Erythroblast (primary cell): ENCODE measurements at places on chromosomes 11 and 22.
A peak's percentile ranks its signal among the peaks of the same experiment; 100 is the strongest.

DNA sequence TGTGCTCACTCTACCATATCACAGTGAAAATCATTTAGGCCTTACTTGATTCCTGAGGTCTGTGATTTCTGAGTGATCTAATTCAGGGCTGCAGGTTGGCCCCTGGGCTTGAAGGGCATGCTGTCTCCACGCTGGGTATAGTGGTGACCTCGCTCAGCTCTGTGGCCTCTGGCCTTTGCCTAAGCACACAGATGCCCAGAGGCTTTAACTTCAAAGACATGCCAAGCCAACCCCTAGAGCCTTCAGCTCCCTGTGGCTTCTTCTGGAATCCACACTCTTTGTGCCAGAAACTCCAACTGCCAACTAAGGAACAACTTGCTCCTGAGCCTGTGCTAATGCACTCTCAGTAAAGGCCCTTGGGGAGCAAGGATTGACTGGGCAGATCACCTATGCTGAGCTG lies 232.6 kb upstream of the MPPED2 start:
- no peak for DNase-seq

- DNase-seq: no peak
Measured at GRCh38 chr11:69448471-69449284, 32.8 kb upstream of the LINC01488 start.

DNA sequence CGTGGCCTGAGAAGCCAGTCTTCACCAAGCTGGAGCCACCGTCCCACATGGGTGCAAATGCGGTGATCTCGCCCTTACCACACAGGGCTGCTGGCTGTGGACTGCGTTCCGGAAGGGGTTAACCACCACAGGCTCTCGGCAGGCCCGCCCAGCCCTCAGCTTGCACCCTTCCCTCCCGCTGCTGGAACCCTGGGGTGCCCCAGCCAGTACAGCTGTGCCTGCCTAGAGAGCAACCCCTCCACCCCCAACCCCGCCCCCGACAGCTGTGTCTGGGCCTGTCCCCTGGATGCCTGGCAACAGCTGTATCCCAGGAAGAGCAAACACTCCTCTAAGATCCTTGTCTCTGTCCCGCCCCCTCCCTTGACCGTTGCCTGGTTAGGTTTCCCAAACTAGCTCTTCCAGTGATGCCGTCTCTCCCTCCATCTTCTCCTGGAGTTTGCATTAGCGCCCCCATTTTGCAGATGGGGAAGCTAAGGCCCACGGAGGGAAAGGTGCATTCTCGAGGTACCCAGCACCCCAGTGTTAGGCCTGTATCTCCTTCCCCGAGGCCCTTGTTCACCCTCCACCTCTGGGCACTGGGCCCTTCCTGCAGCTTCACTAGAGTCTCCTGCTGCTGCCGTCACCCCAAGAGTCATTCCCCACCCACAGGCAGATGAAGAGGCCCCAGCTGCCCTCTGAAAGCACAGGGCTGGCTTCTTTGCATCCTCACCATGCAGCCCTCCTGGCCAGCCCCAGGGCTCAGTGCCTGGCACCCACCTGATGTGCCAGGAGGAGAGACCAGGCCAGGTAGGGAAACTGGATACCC lies 12.6 kb upstream of the COX8A start:
- no peak for DNase-seq

DNA sequence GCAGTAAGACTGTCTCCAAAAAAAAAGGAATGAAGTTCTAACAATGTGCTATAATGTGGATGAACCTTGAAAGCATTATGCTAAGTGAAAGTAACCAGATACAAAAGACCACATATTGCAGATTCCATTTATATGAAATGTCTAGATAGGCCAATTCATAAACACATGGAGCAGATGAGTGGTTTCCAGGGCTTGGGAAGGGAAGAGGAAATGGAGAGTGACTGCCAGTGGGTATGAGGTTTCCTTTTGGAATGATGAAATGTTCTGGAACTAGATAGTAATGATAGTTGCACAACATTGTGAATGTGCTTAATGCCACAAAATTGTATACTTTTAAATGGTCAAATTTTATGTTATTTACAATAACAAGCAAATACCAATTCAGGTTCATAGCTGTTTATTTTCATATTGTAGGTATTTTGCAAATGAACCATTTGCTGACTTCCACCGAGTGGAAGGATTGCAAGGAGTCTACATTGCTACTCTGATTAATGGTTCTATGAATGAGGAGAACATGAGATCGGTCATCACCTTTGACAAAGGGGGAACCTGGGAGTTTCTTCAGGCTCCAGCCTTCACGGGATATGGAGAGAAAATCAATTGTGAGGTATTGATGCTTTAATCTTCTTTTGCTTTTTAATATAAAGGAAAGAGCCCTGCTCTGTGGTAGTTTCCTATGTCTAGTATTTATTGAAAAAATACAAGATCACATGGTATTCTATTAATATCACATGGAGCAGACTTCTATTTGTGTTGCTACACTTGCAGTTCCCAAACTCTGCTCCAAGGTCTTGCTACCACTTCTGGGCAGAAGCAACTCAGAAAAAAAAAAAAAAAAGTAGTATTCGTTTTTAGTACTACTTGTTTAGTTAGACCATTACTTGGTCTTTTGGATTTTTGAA lies 67.7 kb upstream of the SORL1-AS1 start:
- DNase-seq: no peak

DNA sequence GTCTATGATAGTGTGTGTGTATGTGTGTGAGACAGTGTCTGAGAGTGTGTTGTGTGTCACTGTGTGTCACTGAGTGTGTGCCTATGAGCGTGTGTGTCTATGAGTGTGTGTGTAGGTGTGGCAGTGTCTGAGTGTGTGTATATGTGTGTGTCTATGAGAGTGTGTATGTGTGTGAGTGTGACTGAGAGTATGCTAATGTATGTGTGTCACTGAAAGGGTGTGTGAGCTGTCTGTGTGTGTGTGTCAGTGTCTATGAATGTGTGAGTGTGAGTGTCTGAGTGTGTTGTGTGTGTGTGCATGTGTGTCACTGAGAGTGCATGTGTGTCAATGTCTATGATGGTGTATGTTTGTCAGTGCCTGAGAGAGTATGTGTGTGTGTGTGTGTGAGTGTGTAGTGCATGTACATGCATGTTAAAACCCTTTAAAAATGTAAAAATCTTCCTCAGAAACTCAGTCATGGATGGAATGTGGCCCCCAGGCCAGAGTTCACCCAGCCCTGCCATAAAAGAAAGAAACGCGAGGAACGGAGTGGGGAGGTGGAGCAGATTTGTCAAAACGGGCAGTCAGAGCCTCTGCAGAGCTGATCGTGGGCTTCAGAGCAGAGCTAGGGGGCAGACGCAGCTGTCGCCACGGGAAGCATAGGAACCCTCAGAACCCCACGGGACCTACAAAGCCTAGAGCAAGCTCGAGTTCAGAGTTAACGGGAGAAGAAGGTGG lies 218.8 kb downstream of the CTTN start:
- no peak for DNase-seq

DNA sequence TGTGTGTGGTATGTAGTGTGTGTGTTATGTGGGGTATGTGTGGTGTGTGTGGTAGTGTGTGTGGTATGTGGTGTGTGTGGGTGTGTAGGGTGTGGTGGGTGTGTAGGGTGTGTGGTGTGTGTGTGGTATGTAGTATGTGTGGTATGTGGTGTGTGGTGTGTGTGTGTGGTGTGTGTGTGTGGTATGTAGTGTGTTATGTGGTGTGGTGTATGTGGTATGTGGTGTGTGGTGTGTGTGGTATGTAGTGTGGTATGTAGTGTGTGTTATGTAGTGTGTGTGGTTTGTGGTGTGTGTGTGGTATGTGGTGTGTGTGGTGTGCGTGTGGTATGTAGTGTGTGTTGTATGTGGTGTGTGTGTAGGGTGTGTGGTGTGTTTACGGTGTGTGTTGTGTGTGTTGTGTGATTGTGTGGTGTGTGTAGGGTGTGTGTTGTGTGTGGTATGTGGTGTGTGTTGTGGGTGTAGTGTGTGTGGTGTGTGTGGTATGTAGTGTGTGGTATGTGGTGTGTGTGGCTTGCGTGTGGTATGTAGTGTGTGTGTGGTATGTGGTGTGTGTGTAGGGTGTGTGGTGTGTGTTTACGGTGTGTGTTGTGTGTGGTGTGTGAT lies 4.2 kb upstream of the PPP6R2 start:
- DNase-seq: peak; percentile 42

GRCh38 chr11:103294516-103294915 lies 185.3 kb downstream of the DYNC2H1 start:
- no peak for DNase-seq

- DNase-seq: no peak
Measured at GRCh38 chr11:120430146-120430545, 81.4 kb upstream of the GRIK4 start.

DNA sequence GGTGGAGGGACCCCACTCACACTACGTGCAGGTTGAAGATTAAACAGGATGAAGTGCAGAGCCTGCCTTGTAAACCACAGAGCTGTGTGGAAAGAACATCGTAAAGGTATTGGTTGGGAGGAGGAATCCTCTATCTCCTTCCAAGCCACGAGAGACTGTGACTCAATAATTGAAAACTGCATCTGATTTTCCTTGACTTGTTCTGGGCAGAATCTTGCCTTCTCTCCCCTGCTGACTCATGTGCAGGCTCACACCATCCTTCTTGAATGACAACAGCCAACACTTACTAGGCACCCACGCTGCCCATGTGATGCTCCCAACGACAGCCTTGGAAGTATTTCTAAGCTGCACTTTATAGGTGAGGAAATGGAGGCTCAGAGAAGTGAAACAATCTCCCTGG lies 563.0 kb downstream of the MIAT start:
- DNase-seq: no peak

DNA sequence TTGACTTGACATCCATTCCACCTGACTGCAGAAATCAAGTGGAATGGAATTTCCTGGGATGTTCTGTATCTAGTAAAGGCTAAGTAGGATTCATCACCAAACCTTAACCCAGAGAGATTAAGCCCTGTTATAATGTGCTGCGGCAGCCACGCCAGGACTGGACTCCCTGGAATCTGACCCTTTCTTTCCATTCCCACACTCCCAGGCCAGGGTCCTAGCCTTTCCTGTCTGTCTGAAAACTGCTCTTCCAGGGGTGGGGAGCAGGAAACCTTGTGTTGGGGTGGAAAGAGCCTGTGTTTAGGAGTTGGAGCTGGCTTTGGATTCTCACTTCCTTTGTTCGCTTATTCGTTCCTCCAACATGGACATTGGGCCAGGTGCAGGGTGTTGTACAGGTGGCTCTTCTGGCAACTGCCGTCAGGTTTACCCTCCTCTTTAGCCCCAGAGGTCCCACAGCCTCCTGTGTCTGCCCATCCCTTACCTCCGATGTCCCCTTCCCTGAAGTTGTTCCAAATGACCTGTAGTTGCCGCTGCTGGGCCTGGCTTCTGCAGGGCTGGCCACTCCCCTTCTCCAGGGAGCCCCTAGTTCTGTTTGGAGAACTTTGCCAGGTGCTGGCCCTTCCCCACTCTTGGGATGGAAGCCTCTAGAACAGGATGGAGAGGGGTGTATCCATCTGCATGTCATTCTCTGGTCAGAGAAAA lies 20.5 kb upstream of the PARVB start:
- DNase-seq: no peak

- no peak for DNase-seq
Measured at GRCh38 chr11:5986885-5987284, at the start of gene OR52L1. TSS of gene OR52L1 (minus strand) at chr11:5986985. CDS start at chr11:5986930, 55 bp downstream.

DNA sequence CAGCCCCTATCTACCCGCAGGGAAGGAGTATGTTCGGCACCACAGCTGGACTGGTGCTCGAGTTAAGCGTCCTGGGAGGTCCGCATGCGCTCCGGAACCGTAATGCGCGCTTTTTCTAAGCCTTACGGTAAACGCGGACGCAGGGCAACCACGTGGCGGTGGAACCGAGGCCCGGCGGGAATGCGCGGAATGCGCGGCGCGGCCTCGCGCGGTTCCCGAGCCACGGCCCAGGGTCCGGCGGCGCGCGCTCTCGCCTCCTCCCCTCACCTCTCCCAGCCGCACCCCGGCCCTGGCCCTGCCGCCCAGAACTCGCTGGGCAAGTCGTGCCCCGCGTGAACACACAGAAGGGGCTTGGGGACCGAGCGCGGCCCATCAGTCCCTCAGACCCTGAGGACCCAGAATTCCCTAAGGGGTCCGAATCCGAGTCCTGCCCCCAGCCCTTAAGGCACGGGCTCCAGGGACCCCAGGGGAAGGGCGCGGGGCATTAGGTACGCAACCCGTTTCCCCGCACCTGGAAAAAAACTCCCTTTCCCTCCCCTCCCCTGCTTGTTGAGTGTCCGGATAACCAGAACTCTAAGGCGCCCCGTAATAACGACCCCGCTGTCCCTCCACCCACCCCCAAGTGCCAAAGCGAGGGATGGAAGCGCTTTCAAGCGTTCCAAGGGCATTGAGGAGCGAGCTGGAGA lies 4.3 kb upstream of the CCND1 start:
- DNase-seq: peak; percentile 23

GRCh38 chr22:49848690-49849160 lies 4.9 kb upstream of the ZBED4 start:
- DNase-seq: no peak

DNA sequence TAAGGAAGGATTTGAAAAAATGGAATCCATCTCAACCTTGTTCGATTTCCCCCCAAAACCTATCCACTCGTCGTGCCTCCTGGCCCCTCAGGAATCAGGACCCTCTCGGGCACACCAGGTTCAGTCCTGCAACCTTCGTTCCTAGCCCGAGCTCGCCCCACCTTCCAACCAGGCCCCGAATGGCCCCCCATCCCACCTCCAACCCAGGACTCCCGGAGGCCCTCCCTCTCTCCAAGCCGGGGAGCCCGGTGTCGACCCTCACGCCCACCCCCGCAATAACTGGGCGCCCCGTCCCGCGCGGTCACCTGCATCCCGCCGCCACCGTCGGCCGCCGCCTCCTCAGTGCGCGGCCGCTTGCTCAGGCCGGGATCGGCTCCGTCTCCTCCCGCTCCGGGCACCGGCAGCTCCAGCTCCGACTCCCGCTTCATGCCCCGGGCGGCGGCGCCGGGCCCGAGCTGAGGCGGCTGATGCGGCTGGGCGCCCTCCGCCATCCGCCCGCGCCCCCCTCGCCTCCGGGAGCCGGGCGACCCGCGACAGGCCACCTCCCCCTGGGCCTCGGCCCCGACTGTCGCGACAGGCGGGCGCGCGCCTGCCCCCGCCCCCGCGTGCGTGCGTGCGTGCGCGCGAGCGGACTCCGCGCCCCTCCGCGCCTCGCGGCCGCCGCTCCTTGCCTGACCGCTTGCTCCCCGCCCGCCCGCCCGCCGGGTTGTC lies 534 bp downstream of the RBFOX2 start:
- no peak for DNase-seq

GRCh38 chr11:68358416-68358815 lies 46.0 kb downstream of the LRP5 start:
- DNase-seq: no peak

DNA sequence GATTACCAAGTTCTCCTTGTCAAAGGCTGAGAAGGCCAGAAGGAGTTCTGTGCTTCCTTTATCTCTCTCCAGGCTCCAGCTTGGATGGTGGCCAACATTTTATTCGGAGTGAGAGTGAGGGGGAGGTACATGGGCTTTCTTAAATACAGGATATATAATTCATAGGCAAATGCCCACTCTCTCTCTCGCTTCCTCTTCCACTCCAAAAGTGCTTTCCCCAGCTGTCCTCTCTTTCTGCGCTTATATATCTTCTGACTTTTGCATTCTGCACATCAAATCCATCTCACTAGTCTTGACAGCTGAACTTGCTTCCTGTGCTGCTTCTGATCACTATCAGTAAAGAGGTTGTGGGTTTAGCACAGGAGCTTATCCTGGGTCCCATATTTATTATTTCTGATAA lies 125.4 kb upstream of the ARHGAP20 start:
- no peak for DNase-seq

- DNase-seq: no peak
Measured at GRCh38 chr22:19039448-19039780, 82.8 kb downstream of the DGCR2 start.

GRCh38 chr11:3989921-3990290 lies 104.7 kb upstream of the RRM1 start:
- no peak for DNase-seq
